ENCODE measurements at places on chromosomes 2 and 18. TPM values are rescaled to one million over a fixed set of nuclear protein-coding genes. Genes with fewer than 3 reads are reported as not detected.

ACKR3 gene
- total RNA-seq, result 30.5 TPM

SYT4 gene
- 1.2 TPM for total RNA-seq

GRCh38 chr2:110732422-110733413 lies at the start of gene ACOXL:
TSS of gene ACOXL (plus strand) at chr2:110732573. CDS start at chr2:110768390, 35,817 bp downstream.
- peak; percentile 70 for DNase-seq

DHRS9 gene
- total RNA-seq, result 0.81 TPM

MARCHF7 gene
- 79.3 TPM for total RNA-seq

DNA sequence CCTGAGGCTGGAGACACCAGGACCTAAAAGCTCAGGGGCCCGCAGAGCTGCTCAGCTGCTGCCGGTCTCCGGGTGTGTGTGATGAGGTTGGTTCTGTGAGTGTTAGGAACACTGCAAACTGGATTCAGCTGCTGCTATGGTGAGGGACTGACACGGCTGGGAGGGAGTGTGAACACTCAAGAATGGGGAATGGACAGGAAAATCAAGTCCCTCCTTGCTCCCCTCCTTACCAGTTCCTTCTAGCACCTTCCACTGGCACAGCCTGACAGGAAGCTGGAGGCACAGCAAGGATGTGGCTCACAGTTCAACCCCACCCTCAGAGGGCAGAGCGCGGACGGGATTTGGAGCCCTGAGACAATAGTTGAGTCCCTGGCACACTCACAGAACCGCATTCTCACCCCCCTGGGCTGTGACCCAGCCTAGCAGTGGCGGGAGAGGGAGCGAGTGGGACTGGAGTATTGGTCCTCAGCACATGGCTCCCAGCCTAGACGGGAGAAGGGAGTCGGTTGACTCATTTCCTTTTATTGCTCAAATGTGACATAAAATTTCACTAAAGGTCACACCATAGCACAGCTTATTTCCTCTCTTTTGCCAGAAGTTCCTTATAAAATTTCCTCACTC lies 42.5 kb downstream of the LRRC30 start:
- DNase-seq, result peak; percentile 80

- no peak for DNase-seq
These were observed 121.0 kb upstream of the SH3BP4 start for GRCh38 chr2:234830853-234831252.

CCL20 gene
- total RNA-seq, result not detected

- DNase-seq, result no peak
These were observed 71.5 kb downstream of the SLC4A3 start for GRCh38 chr2:219698748-219699439.

Data from Right ventricle myocardium inferior (tissue), 1 donor.